ENCODE measurements at places on chromosomes 16 and 17.
A peak's percentile ranks its signal among the peaks of the same experiment; 100 is the strongest.

GRCh38 chr16:82810077-82810476 lies 183.3 kb downstream of the CDH13 start:
- no peak for DNase-seq

DNA sequence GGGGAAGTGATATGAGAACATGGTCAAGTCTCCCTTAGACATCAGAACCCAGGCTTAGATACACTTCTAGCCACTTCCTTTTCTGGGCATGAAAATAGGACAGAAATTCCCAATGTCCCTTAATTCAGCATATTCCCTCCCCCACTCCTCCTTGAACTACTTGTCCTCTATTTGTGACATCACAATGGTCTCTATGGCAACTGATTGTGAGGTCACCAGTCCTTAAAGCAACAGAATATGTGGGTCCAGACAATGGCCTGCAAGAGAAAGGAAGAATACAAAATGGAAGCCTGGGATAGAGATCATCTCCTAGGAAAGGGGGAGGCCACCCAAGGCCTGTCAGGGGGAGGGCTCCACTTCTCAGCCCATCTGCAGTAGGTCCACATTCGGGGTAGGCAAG lies 6.7 kb upstream of the SEZ6 start:
- DNase-seq = no peak

DNA sequence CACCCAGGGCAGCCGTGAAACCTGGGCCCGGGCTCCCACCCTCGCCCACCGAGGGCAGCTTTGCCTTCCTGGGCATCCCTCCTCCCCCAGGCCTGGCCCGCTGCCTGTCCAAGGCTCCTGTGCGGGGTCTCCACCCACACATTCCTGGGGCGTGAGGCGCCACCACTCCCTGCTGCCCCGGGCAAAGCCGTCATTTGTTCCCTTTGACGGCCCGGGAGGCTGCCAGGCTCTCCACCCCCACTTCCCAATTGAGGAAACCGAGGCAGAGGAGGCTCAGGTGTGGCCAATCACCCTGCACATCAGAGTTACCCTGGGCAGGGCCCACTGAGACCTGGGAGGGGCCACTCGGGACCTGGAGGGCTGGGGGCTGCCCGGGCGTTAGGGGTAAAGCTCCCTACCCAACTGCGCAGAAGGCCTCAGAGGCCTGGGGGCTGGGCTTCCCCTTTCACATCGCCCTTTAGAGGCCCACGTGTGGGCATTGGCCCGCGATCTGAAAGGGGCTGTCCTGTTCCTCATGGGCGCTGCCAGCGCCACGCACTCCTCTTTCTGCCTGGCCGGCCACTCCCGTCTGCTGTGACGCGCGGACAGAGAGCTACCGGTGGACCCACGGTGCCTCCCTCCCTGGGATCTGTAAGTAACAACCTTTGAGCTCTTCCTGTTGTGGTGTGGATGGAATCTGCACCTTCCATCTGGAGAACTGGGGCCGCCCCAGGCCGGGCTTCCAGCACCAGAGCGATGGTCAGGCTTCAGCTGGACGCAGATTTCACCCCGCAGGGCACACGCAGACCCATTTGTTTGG lies at the start of gene MSLN:
MSLN (plus strand) TSS at position 190 of the 799 bp plus-strand sequence. CDS start 1,947 bp downstream, outside the sequence.
- DNase-seq = no peak

DNA sequence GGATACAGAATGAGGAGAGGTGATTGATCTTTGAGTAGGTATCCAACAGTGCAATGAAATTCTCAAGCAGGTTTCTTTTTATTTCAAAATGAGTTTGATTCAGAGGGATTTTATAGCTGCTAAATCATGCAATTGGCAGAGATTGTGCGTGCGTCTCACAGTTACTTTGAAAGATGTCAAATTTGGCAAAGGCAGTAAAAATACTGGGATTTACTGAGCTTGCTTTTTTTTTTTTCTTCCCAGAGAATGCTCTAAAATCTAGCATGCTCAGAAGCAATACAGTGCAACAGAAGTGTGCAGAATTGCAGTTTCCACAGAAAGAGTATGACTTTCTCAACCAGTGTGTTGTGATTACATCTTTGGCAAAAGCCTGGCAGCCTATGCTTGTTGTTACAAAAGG lies 410.7 kb upstream of the GOT2 start:
- no peak for DNase-seq

GRCh38 chr17:63317166-63317840 lies 128.8 kb downstream of the CYB561 start:
- DNase-seq = no peak

- DNase-seq = no peak
Observed at GRCh38 chr17:75317671-75318070, 28.4 kb upstream of the SLC25A19 start.

GRCh38 chr17:30290696-30291542 lies 825 bp downstream of the BLMH start:
- peak; percentile 14 for DNase-seq

DNA sequence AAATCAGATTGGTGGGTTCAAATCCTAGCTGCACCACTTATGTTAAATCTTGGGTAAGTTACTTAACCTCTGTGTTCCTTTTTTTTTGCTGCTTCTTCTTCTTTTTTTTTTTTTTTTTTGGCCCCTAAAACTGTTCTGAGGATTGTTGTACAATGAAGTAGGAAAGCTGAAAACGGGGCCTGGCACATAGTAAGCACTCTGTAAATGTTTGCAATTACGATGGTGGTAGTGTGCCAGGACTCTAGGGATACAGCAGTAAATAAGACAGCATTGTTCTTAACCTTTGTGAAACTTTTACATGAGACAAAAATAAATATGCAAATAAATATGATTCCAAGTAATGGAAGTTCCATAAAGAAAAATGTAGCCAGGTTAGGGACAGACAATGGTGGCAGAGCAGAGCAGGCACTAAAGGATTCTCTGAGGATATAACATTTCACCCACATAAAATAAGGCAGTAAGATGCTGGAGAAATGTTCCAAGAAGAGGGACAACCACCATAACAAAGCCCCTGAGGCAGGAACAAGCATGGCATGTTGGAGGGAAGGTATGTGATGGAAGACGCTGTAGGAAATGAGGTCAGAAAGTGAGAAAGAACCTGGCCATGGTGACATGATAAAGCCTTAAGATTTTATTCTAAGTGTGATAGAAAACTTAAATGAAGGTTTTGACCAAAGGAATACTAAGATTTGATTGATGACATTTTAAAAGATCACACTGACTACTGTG lies 127.3 kb downstream of the NLK start:
- no peak for DNase-seq

GRCh38 chr16:17460890-17461289 lies 9.9 kb downstream of the XYLT1 start:
- DNase-seq = no peak

GRCh38 chr17:72120642-72121163 lies at the start of gene SOX9:
TSS of gene SOX9 (plus strand) at chr17:72121020. CDS start at chr17:72121392, 372 bp downstream.
- DNase-seq = peak; percentile 97

- no peak for DNase-seq
Observed at GRCh38 chr16:85600530-85601271, 12.4 kb upstream of the GSE1 start.

DNA sequence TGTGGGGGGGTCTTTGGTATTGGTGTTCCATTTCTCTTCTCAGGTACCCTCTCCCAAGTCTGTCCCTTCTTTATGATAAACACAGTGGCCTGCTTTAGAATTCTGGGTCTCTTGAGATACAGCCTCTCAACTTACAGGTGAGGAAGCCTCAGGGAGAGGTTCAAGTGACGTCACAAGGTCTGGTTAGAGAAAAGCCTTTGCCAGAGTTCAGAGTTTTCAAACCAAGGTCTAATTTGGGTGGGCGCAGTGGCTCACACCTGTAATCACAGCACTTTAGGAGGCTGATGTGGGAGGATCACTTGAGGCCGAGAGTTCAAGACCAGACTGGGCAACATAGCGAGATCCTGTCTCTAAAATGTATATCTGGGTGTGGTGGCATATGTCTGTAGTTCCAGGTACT lies 2.1 kb downstream of the IRF8 start:
- DNase-seq = no peak

DNA sequence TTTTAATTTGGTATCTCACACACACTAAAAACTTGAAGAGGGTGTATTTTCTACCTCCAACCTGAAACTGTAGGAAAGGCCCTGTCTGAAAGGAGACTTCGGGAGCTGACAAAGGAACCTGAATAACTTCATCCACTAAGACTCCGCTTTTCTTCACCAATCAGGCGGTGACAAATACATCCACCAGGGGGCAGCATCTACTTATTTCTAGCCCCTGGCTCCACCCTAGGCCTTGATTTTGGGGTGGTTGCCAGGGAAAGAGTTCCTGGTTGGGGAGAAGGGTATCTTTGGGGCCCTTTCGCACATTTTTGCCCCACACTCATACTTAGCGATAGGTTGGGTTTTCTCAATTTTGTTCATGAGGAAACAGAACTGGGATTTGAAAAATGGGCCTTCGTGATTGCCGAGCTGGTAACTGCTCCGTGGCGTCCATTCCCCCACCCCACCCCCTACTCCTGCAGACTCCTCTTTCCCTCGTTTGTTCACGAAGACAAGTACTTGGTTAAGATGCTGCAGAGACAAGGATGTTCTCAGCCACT lies 4.8 kb upstream of the ARL4D start:
- DNase-seq = peak; percentile 92

DNA sequence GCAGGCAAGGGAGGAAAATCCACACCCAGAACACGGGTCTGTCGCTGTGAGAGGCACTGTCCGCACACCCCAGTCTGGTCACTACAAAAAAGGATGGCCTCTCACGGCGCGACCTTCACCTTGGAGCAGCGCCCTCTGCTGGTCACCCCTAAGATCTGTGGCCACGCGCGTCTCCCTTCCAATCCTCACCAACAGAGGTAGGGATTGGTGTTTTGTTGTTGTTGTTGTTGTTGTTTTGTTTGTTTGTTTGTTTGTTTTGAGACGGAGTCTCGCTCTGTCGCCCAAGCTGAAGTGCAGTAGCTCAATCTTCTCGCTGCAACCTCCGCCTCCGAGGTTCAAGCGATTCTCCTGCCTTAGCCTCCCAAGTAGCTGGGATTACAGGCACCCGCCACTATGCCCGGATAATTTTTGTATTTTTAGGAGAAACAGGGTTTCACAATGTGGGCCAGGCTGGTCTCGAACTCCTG lies 15.0 kb upstream of the C17orf58 start:
- peak; percentile 46 for DNase-seq

DNA sequence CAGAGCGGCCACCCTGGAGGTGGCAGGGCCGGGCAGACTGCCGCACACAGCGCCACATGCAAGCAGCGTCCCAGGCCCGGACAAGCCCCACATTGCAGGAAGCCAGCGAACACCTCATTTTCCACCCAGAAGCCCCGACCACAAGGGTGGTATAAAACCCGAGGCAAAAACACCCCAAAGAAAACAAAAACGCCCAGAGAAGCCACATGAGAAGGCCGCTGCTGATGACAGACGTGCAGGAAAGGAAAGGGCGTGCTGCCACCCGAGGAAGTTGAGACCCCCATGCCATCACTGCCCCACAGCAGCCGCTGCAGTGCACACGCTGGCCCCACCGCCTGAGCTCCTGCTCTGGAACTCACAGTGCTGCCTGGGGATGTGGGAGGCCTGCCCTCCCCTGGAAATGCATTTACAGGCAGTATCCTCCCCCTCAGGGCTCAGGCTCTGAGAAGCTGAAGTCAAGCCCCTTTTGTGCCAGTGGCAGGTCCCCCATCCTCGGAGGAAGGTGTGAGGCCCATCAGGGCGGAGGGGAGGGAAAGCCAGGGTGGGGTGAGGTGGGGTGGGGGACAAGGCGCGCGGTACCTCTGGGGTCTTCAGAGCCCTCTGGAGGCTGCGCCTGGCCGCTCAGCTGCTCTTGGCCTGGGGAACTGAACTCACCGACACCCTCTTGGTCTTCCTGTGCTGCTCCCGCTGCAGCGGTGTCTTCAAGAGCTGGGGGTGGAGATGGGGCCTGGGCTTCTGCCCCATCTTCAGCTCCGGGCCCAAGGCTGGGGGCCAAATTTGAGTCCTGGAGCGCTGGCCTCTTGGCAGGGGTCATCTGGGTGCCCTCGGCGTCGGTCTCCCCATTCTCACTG lies 62.0 kb downstream of the IL21R start:
- DNase-seq = no peak

GRCh38 chr16:17437981-17438380 lies 32.8 kb downstream of the XYLT1 start:
- DNase-seq = no peak

- DNase-seq = no peak
Observed at GRCh38 chr17:28626818-28627217, 12.8 kb upstream of the RSKR start.

Data from NCI-H460 (cell line).